ENCODE measurements at places on chromosomes 3 and 15. TPM values are rescaled to one million over a fixed set of nuclear protein-coding genes. Genes with fewer than 3 reads are reported as not detected.

PGBD4 gene
- polyA plus RNA-seq, result 0.44 TPM

GRCh38 chr3:83890763-83891135 lies 1068.0 kb upstream of the CADM2 start:
- no peak for DNase-seq

GRCh38 chr15:31489801-31490646 lies 163.4 kb downstream of the KLF13 start:
- peak; percentile 60 for DNase-seq

DNA sequence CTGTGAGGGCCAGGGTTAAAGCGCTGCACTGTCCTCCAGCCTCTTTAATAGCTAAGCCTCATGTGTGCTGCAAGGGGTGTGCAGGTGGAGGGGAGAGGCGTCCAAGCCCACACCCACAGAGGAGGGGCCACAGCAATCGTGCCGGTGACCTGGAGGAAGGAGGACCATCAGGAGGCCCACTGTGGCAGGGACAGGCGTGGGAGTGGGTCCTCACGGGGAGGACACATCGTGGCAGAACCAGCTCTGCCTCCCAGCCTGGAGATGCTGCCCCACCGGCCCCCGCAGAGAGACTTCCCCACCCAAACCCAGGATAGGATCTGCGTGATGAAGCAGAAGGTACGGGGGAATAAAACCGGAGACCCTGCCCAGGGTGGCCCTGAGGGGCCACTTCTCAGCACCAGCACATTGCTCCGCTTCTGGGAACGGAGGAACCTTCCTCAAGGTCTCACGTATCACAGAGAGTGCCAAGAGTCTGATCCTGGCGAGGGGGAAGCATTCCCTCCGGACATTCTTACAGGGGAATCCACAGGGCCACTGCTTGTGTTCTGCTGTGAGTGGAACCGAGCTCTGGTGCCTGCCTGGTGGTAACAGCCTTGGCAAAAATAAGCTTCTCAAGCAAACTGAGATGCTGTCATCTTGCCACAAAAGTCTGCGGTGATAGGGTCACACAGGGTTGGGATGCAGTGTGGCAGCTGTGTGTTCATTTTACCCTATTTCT lies 199.8 kb downstream of the XXYLT1 start:
- no peak for DNase-seq

- DNase-seq, result no peak
These were observed 54.2 kb downstream of the FBXL2 start for GRCh38 chr3:33331414-33331813.

GRCh38 chr3:46276497-46277099 lies 34.3 kb downstream of the CCR3 start:
- peak; percentile 71 for DNase-seq
